HS-5 (cell line): ENCODE measurements at places on chromosomes 12 and 14.

DNA sequence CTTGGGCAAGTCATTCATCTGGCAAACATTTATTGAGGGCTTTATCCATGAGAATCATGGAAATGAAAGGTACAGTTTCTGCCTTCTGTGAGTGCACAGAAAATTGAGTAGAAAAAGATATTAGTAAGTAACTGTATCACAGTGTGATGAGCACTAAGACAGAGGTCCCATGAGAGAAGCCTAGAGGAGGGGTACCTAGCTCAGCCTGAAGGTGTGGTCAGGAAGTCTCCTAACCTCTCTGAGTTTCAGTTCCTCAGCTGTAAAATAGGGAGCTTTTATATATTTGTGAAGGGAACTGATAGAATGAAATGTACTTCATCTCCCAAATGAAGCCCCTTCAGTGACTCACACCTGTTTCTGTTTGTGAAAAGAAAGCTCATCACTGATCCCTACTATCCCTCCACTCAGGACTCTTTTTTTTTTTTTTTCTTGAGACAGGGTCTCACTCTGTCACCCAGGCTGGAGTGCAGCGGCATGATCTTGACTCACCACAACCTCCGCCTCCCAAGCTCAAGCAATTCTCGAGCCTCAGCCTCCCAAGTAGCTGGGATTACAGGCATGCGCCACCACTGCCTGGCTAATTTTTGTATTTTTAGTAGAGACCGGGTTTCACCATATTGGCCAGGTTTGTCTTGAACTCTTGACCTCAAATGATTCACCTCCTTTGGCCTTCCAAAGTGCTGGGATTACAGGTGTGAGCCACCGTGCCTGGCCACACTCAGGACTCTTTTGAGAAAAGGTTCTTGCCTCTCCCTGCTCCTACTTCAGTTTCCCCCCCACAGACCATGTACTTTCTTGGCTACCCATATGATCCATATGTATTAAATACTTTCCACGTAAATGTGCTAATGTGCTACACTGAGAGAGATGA lies 93.7 kb upstream of the FUT8 start:
- no peak for DNase-seq

DNA sequence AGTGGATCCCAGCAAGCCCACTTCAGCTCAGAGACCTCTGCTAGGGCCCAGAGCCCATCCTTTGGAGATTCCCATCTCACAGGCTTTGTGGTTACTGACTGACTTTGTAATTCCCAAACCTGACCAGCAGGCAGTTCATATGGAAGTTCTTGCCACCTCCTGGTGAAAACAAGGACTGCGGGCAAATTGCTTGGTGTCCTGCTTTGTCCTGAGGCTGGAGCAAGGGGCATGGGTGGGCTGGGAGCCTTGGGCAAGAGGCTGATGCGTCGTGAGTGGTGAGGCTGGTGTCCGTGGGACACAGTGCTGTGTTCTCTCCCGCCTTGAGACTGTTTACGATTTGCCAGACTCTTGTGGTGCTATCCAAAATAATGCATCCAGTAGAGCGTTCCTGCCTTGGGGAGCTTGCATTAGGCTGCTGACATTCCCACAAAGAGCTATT lies 91.0 kb downstream of the LRRC74A start:
- DNase-seq: peak; percentile 59

- peak; percentile 72 for DNase-seq
Measured at GRCh38 chr12:58313091-58313855, 371.9 kb downstream of the ATP23 start.

GRCh38 chr14:53356361-53357150 lies 203.4 kb upstream of the DDHD1 start:
- DNase-seq: no peak

GRCh38 chr14:93941293-93941910 lies 14.3 kb downstream of the FAM181A start:
- peak; percentile 43 for DNase-seq

GRCh38 chr12:52879394-52880351 lies 25.2 kb downstream of the KRT8 start:
- DNase-seq: peak; percentile 59

DNA sequence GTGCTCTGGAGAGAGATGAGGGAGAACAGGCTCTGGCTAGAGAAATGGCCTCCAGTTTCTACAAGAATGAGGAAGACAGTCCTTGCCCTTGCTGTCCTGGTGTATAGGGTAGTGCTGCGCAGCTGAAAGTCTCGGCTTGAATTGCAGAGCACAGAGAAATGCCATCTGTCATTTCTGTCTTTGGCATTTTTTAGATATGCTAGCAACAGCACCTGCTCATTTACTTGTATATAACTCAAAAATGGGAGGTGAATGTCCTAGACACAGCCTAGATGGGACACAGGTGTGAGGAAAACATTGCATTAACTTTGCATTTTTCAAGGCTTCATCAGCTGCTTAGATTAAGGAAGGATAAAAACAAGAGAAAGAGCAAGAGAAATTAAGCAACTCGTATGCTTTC lies 35.8 kb downstream of the GPR19 start:
- DNase-seq: no peak

DNA sequence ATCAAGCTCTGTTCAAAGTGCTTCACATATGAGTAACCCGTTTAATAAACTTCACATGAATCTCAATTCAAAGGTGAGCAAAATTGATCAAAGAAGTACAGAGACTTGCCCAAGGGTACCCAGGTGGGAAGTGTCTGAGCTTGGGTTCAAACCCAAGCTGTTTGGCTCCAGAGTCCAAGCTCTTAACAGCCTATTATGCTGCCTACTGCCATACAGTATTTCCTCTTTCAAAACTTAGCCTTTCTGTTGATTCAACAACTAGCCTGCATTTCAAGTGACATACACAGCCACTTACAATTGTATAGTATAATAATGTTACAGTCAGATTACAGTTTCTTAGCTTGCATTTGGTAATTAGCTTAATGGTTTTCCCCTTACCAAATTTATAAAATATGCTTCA lies 29.7 kb downstream of the FRMD6 start:
- no peak for DNase-seq

GRCh38 chr12:22204391-22204790 lies 130.1 kb downstream of the ST8SIA1 start:
- DNase-seq: no peak

GRCh38 chr12:32881107-32881506 lies 15.5 kb downstream of the PKP2 start:
- no peak for DNase-seq

DNA sequence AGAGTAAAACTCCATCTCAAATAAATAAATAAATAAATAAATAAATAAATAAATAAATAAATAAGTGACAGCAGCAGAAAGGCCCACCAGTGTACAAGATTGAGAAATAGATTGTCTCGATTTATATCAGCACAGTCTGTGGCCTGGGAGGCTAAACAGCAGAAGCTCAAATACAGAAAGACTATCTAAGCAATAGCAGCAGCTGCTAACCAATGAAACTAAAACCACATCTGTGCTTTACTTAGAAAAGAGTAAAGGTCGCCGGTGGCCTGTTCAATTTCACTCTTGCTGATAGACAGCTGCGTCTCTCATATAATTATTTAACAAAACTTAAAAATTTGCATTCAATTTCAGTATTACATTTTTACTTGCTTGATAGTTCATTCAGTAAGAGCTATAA lies 325.7 kb downstream of the CEP128 start:
- DNase-seq: no peak

DNA sequence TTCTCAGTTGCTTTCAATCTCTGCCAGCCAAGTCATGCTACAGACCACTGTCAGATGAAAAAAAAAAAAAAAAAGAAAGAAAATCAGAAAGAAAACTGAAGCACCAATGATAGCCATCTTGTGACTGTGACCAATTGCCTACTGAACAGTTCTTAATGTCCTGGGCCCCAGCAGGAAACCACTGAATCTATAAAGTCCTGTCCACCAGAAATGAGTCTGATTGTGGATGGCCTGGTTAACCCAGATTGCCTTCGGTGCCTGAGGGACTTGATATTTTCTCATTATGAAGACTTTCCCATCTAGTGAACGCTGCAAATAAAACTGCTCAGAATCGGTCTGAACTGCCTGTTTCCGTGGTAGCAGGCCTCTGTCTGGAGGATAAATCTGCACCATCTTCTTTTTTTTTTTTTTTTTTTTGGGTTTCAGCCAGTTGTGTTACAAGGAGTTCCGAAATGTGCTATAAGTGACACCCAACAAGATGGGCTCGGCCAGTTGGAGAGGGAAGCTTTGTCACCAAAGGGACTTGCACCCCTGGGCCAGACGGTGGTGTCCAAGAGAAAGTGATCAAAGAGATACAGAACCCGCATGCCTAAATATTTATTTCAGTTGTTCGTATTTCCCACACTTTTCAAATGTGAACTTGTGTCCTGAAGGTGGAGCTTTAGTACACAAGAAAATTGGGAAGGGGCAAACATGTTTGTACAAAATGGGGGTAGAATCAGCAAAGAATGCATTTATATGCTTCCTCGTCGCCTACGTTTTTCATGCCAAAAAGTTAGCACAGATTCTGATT lies 3.0 kb upstream of the PLXNC1 start:
- DNase-seq: no peak

GRCh38 chr12:116594325-116595038 lies 35.3 kb downstream of the MAP1LC3B2 start:
- no peak for DNase-seq

DNA sequence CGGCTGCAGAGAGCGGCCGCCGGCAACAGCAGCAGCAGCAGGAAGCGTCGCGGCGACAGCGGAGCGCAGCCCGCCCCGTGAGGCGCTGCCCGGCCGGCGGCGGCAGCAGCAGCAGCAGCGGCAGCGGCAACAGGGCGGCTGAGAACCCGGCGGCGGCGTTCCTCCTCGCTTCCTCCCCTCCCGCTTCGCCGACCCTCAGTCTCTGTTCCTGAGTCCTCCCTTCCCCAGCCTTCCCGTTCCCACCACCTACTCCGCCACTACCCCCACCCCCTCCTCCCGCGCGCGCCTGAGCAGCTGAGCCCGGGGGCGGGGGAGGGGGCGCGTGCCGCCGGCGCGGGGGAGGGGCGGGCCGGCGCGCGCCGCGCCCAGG lies 310 bp downstream of the BICDL1 start:
- no peak for DNase-seq

DNA sequence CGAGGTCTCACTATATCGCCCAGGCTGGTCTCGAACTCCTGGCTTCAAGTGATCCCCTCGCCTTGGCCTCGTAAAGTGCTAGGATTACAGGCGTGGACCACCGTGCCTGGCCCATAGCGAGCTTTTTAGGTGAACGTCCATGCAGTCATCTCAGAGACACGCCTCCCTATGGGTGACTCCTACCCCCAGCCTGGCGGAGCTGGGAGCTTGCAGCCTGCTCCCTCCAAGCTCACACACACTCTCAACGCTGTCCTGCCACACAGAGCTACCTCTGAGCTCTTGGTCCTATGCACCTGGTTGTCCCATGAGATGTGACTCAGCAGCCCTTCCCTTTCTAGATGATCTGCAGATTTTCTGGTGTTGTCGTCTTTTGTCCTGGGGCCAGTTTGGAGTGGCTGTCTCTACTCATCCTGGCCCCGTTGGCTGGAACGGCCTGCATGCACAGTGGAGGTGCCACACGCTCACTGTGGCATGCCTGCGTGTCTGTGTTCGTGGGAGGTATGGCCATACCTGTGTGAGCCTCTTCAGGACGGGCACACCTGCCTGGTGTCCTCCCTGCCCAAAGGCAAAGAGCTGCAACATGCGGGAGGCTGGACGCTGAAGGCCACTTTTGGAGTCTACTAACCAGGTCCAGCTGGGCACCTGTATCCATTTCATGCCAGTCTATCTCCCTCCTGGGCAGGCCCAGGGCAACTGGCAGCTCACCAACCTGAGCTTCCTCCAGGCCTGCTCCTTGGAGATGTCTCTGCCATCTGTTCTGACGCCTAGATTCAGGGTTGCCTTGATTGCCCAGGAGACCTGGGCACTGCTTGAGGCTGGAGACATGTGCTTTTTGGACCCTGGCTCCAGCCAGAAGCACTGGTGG lies 18.1 kb downstream of the CABP1 start:
- DNase-seq: no peak

DNA sequence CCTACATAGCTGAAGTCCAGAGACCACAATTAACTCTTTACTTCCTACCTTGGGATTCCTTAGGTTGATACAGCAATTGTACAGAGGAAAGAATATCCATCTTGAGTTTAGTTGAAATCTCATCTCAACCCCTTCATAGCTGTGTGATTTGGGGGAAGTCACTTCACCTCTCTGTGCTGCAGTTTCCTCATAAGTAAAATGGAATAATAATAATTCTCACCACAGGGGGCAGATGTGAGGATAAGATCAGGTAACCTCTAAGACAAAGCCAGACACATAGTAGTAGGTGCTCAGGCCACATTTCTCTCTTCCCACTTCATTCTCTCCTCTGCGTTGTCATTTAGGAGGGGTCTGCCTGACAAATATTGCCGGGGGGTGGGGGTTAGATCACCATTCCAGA lies 6.7 kb downstream of the FOXN4 start:
- no peak for DNase-seq

DNA sequence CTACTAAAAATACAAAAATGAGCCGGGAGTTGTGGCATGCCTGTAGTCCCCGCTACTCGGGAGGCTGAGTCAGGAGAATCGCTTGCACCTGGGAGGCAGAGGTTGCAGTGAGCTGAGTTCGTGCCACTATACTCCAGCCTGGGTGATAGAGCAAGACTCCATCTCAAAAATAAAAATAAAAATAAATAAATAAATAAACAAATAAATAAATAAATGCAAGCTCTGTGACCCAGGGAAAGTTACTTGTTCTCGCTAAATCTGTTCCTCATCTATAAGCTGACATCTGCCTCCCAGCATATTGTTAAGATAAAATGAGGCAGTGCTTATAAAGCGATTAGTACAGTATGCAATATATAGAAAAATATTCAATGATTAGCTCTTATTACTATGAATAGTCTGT lies 56.4 kb upstream of the STK38L start:
- no peak for DNase-seq

DNA sequence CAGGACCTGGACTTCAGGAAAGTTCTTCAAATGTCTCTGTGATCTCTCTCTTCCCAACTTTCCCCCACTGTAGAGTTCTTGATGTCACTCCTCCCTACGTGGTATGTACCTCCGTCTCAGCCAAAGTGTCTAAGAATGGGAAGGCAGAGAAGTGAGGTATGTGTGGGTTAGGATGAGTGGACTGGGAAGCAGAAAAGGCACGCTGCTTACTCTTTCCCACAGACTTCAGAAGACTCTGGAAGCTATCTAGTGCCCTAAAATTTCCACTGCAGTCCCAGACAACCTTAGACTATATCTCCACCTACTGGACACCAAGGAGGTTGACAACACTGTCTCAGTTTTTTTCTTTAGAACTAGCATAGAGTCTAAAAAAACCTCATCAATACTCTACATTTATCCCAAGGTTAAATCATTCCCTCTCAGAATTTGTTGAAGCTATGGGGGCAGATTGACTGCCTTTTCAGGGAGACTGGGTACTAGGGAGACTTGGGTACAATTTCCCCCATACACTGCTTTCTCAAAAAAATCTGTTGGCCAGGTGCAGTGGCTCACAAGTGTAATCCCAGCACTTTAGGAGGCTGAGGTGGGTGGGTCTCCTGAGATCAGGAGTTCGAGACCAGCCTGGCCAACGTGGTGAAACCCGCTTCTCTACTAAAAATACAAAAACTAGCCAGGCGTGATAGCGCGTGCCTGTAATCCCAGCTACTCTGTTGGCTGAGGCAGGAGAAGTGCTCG lies 20.6 kb upstream of the ITGA5 start:
- no peak for DNase-seq

- DNase-seq: no peak
Measured at GRCh38 chr14:90630171-90630806, 185.9 kb downstream of the TTC7B start.
